ENCODE measurements at places on chromosomes 7 and 10.
A peak's percentile ranks its signal among the peaks of the same experiment; 100 is the strongest.

DNA sequence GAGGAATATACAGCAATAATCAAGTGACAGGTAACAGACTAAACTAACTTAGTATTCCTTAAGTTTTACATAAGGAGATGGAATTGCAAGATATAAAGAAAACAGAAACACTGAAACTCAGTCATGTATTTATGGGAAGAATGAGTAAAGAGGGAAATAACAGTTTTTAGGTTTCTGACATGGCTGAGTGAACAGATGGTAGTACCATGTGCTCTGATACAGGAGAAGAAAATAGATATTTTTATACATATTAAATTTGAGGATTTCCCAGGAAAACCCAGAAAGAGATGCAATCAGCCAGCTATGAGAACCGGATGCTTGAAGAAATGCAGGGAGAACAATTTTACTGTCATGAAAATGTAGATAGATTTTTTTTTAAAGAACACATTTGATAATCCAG, 669.5 kb upstream of the GRM3 start:
- DNase-seq: no peak

GRCh38 chr7:51256209-51256781, 60.3 kb downstream of the COBL start:
- no peak for DNase-seq

DNA sequence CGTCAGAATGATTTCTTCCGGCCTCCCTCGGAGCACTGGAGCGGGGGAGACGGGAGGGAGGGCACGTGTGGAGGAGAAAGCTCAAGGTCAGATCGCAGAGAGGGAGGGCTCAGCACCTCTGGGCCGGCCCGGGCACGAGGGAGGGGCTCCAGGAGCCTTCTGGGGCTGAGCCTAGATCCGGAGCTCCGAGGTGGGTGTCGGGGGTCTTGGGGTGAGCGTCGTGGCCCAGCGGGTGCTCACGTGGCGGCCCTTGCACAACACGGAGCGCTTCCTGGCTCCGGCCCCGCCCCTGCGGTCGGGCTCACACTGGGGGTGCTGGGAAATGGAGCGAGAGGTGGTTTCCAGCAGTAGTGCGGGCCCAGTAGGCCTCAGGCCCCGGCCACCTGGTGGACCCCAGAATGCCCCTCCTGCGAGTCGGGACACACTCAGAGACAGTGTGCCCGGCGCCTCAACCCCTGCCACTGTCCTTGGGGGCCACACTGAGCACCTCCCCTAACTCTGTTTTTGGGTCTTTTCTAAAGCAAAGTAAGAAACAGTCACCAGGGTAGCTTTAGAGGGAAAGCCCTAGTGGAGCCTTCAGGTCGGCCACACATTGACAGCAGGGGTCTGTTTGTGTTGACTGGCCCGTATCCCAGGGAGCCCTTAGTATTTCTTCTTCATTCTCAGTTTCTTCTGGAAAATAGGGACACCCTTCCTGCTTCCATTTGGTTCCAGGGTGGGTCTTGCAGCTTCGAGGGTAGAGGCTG, 798 bp downstream of the PPIF start:
- DNase-seq: peak; percentile 51

GRCh38 chr7:45874408-45875131, 1.7 kb upstream of the CCDC201 start:
- peak; percentile 83 for DNase-seq

- DNase-seq: no peak
These were observed 4.2 kb downstream of the GDF2 start for GRCh38 chr10:47326306-47326926.

Data from brain microvascular endothelial cell (primary cell).